ENCODE measurements at places on chromosomes 2 and 18.
A peak's percentile ranks its signal among the peaks of the same experiment; 100 is the strongest.

DNA sequence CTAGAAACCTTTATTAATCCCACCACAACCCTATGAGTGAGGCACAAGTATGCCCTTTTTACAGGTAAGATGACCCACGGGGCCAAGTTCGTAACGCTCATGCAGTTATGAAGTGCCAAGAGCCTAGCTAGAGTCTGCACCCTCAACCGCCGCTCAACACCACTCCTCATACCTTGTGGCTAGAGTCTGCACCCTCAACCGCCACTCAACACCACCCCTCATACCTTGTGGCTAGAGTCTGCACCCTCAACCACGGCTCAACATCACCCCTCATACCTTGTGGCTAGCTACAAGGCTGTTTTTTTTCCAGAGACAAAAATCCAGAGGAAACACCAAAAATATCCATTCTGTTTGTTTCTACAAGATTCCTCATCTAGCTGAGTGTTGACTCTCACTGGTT, 4.6 kb downstream of the TXNL4A start:
- DNase-seq: no peak

- peak; percentile 37 for DNase-seq
Measured at GRCh38 chr2:135257383-135258090, 205.4 kb downstream of the RAB3GAP1 start.

DNA sequence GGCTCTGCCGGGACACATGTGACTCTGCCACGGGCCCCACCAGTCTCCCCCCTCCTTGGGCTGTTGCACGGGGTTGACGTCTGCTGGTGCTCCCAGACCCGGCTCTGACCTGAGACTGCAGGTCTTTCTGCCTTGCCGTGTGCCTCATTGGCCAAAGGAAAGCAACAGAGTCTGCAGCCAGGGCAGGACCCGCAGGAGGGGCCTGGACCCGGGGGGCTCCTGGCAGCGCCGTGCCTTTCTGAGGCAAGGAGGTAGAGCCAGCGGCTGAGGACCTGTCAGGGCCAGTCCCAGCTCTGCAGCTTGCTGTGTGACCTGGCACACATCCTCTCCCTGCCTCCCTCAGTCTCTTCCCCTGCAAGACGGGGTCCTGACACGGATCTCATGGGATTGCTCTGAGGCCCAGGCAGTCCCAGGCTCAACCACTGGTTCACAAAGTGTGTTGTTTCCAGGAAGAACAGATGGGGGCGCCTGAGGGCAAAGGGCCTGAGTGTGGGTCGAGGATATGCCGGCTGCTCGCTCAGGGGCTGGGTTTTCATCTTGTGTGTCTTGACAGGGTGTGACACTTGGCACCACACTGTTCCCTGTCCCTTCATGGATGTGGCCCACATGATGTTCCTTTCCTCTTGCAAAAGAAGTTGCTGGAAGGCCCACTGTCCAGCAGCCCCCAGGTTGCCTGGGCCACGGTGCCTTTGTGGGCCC, 9.0 kb downstream of the CAPN10 start:
- DNase-seq: no peak

DNA sequence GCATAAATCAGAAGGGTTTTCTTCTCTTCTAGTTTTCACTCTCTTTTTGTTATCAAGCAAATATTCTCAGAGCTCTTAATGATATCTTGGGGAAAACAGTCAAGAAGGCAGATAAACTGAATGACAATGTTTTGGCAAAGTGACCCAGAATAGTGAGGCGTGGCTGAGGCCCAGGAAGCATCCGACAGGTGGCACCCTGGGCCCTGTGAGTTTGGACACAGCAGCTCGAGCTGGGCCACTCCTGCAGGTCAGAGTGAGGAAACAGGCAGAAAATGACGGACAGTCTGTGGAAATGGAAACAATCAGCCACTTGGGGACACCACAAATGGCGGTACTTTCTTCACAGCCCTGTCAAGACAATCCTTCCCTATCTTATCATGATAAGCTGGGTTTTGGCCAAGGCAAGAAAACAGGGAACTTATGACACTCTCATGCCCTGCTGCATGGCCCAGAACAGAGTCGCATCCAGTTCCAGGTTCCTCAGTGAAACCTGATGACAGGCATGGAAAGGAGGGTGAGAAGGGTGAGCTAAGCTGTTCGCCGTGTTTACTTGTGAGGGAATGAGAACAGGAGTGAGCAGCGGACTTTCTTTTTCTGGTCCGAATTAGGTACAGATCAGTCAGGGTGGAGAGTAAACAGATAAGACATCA, 32.1 kb downstream of the MRPL44 start:
- no peak for DNase-seq

DNA sequence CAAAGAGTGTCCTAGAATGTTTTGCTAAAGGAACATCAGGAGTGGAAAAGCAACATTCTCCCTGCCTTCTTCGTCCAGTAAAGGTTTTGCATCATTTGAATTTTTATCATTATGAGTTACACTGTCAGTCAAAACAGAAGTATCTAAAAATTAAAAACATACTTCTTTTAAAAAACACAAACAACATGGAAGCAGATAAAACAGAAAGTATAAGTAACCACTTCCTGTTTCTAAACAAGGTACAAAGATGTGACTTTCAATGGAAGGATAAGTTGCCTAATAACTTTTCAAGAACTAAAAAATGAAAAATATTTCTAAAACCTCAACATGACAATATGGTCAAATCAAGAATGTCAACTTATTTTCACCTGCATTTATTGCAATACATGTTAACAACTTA, 158.2 kb downstream of the STK39 start:
- no peak for DNase-seq

- no peak for DNase-seq
Measured at GRCh38 chr2:165289069-165289468, 49.9 kb downstream of the SCN2A start.

DNA sequence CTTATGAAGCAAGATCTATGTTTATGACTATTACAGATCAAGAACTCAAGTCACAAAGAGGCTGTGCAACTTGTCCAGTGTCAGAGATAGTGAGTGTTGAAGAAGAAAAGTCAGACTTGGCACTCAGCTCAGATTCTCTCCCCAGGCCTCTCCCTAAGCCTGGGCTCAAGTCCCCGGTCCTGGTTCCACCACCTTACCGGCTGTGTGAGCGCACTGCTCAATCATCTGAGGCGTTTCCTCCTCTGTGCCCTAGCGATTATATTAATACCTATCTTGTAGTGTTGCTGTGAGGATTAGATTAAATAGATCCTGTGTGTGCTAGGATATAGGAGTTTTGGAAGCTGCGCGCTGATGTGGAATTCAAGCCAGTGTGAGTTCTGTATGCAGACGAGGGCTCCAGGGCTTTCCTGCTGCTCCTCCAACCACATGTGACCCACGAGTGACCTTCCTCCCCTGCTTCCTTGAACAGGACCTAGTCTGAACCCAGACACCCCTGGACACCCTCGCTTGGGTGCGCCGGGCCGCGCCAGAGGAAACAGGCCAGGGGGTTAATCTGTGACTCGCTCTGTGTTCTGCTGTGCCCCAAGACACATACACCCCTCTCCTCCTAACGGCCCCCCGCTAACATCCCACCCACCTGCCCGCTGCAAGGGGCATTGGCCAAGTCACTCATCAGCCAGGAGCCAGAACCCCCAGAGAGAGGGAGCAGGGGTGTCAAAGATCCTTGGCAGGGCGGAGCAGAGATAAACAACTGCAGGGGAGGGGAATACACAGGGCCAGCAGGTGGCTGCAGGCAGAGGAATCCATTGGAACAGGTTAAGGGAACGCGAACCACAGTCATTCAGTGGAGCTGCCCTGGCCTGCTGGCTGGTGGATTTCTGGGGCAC, 38.3 kb downstream of the TNS1 start:
- DNase-seq: peak; percentile 5

DNA sequence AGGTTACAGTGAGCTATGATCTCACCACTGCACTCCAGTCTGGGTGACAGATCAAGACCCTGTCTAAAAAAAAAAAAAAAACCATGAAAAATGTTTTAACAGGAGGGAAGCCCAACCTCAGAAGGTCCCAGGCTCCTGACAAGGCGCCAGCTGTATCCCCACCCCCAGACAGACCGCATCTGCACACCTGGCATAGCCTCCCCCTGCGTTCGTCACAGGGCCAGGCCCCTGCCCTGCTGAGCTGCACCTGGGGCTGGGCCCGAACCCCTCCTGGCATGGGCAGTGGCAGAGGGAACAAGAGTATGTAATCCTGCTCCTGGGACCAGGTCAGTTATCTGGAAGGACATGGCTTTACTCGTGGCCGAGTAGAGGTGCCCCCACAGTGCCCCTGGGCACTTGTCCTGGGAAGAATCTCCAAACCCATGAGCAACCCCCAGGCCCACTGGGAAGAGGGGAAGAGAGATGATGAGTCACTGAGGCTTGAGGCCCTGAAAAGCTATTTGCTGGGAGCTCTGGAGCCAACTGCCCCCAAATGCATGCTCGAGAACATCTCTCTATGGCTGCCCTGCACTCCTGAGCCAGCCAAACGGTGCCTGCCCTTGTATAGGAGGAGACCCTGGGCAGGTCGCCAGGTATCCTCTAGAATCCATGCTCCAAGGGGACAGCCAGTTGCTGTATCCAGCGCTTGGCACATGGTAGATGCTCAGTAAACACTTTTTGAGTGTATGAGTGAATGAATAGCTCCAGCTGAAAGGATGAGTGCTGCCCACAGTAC, 265.5 kb downstream of the ATAD2B start:
- DNase-seq: no peak

- DNase-seq: no peak
Measured at GRCh38 chr2:56034258-56034657, 110.7 kb upstream of the EFEMP1 start.

DNA sequence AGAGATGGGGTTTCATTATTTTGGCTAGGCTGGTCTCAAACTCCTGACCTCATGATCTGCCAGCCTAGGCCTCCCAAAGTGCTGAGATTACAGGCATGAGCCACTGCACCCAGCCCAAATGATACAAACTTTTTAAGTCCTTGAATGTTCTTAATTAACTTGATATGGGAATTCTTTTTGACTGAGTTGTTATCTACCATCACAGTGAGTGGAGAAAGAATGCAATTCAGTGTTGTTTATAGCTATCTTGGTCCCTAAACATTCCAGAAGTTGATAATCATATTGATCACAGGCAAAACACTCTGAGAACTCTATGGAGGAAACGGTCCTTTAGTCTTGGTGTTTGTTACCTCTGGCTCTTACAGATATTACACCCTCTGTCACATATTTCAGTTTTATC, 1072.5 kb downstream of the SUCLG1 start:
- DNase-seq: no peak

GRCh38 chr2:44623622-44624351, 262.0 kb downstream of the CAMKMT start:
- DNase-seq: no peak

GRCh38 chr2:88556026-88556425, 71.2 kb downstream of the EIF2AK3 start:
- DNase-seq: no peak

DNA sequence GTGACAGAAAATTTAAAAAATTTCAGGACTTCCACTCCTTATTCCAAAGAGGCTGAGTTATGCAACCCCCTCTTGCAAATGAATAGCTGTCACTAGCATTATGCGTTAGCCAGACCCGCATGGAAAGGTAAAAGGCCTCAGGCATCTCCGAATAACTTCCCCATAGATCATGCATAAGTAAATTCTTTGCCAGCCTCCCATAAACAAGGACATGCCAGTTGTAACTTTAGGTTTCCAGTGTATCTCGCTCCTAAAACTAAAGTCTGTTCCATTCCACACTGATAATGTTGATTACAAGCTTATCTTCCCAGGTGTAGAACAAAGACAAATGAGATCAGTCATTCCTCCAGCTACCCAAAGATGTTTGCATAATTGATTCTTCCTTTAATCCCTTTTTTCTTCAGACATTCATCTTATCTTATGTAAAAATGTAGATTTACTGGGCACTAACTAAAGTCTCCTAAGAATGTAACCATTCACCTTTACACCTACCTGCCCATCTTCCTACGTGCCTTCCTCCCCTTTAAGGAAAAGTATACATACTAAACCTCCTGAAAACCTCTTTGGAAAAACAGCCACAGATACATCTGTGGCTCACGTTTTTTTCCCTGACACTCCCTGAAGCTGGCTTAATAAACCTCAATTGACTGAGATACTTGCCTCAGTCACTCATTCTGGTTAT, 13.6 kb upstream of the NFU1 start:
- no peak for DNase-seq

GRCh38 chr2:135676031-135676430, 65.6 kb upstream of the UBXN4 start:
- DNase-seq: no peak

GRCh38 chr2:140657657-140658056, 1473.2 kb downstream of the LRP1B start:
- DNase-seq: peak; percentile 51

DNA sequence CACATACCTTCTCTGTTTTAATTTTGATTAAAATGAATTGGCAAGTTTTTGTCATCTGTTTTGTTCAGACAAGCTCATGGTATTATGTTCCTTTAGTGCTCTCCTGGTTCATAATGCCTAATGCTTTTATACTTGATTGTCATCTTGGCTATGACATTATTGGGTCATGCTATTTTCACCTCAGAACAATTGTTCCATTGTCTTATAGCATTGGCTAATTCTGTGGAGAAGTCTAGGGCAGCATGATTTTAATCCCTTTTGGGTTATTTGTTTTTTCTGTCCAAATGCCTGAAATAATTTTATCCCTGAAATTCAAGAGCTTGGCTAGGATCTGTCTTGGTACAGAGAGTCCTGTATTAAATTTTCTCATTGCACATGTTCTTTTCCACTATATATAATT, 83.8 kb upstream of the CCDC85A start:
- DNase-seq: no peak

DNA sequence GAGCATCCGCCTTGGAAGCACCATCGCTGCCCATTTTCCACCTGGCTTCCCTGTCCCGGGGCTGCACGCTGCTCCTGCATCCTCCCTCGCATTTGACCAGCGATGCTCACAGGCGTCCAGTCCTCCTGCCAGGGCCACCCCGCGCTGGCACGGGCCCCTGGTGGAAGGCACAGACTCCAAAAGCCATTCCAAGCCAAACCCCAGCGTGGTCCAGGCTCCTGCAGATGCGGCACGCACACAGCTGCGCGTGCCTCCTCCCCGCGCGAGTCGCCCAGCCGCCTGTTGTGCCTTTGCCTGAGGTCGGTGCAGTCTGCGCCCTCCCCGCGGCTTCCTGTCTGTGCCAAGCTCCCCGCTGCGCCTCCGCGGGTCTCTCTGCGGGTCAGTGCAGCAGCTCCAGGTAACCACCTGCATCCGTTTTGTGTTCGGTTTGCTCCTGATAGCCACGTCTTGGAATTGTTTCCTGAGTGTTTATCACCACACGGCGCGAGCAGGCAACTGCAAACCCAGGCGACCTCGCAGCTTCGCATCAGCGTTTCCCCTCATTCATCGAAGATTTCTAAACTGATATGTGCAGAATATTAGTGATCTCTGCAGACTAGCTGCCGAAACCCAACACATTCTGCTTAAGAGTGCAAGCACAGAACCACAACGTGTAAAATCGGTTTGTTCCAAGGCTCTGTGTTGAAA, 65.2 kb upstream of the SALL3 start:
- DNase-seq: no peak

GRCh38 chr2:30113617-30114293, 33.1 kb upstream of the YPEL5 start:
- DNase-seq: peak; percentile 90

GRCh38 chr18:77996737-77997136, 747.1 kb downstream of the GALR1 start:
- no peak for DNase-seq

- DNase-seq: no peak
Measured at GRCh38 chr2:155308367-155309009, 610.0 kb downstream of the KCNJ3 start.
